Activated naive CD8-positive, alpha-beta T cell treated with anti-CD3 and anti-CD28 coated beads for 36 hours (primary cell): ENCODE measurements at places on chromosomes 3 and 15. TPM values are rescaled to one million over a fixed set of nuclear protein-coding genes. Genes with fewer than 3 reads are reported as not detected.

The APBA2 gene
- total RNA-seq, result 34.1 TPM

The SLC28A1 gene
- total RNA-seq, result not detected

The HCN4 gene
- total RNA-seq, result not detected

The GOLGA6A gene
- not detected for total RNA-seq

The HTR3C gene
- not detected for total RNA-seq

The NRG4 gene
- not detected for total RNA-seq

The CCR4 gene
- 8.8 TPM for total RNA-seq

The C3orf80 gene
- not detected for total RNA-seq

The C3orf70 gene
- total RNA-seq, result 0.06 TPM

The PEAK1 gene
- 33.2 TPM for total RNA-seq

The P2RY1 gene
- total RNA-seq, result 0.74 TPM

GRCh38 chr3:59811160-59811559 lies 761.3 kb upstream of the CFAP20DC start:
- DNase-seq, result no peak

- no peak for DNase-seq
Observed at GRCh38 chr3:48695393-48695753, 9.7 kb upstream of the NCKIPSD start.

DNA sequence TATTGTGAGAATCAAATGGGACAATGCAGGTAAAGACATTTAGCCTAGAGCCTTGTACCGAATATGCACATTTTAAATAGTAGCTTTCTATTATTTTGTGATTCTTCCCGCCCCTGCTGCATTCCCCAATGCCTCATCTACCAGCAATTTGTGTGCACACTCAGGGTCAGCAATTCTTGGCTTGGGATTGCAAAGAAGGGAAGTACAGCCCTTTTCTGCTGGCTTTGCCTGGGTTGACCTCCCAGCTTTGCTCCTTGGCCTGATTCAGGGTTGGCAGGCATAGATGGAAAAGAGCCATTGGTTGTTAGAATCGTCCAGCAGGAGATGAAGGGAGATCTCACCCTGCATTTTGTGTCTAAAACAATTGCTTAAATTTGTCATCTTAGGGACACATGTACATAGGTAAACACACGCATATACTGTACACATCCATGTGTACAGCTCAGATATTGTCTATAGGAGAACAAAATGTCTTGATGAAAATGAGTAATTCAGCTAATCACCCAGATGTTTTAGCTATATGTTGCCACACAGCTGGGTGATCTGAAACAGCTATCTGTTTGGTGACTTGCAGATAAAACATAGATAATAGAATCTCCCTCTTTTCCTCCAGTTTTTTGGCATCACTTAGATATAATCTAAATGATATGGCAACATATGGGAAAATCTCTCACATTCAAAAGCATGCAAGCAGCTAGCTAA lies 340.9 kb upstream of the TBL1XR1 start:
- no peak for DNase-seq

- DNase-seq, result no peak
Observed at GRCh38 chr15:63491979-63492378, 12.4 kb upstream of the USP3 start.

DNA sequence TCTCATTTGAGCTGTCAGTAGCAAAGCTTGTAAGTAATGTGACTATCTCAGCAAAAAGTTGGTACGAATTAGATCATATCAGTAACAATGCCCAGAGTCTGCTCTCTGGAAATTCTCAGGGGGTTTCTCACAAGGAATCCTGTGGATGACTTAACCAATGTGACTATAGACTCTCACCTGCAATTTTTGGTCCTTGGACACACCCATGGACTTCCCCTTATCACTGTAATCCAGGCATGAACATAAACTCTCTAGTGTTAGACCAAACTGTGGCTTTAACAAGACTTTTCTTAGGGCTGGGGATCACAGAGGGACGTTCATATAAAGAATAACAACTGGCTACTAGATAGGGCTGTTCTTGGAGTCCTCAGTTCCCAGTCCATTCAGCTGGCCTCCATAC lies 3.9 kb upstream of the ZNF80 start:
- no peak for DNase-seq

GRCh38 chr3:24850245-24850644 lies 355.6 kb upstream of the THRB start:
- DNase-seq, result no peak

DNA sequence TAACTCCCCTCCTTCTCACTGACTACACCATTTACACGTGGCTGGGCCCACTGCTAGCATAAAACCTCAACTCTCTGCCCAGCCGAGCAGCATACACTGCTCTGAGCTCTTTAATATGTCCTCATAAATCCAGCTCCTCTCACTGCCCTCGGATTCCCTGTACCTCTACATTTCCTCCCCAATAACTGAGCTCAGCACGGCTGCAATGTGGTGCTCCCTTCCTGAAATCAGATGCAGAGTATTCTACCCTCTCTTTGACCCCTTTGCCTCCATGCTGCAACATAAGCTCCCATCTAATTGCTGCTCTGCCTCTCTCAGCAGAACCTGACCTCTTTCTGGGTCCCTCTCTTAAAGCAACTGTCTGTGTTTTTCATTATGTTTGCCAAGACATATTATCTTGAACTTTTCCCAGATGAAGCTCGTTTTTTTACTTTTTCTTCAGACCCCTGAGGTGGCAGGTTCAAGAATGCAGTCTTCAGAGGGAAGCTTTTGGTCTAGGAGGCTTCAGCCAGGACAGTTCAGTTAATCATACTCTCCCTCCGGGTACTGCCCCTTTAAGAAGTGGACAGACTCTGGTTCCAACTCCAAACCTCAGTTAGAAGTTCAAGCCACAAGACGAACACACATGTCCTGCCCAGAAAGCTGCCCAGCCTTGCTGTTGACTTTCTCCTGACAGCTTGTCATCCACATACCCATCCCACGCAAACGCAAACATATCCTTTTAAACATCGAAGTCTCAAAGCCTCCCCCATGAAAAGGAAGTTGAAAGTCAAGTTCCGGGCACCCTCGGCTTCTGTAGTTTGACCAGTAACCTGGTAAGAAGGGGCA lies 81.1 kb upstream of the NEO1 start:
- DNase-seq, result no peak

DNA sequence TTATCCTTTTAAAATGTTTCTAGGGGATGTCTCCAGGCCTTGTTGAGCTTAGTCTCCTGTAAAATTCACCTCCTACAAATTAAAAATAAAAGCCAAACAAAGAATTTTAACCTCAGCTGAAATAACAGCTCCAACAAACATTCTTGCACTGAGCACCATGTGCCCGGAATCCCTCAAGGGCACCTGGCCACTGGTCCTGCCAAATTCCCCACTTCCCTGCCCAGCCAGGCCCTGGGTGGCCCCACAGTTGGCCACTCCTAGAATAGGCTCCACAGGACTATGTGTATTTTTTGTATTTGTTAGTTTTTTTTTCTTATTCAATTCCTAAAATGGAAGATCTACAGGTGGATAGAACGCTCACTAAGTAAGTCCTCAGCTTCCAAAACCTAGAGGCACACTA lies 33.1 kb upstream of the PLA2G4E start:
- no peak for DNase-seq

DNA sequence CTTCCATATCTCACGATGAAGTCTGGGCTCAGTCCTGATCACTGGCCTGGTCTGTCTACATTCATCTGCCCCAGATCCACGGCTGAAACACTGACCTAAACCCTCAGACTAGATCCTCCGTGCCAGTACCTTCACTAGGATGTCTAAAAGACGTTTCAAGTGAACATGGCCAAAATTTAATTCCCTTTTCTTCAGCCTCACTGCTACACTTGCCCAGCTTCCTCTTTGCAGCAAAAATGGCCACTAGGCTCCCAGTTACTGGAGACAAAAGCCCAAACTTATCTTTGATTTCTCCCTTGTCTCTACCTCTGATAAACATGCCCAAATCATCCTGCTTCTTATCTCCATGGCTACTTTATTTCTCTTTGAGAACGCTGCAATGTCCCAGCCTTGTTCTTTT lies 1.7 kb downstream of the RASSF1 start:
- no peak for DNase-seq

- DNase-seq, result no peak
Observed at GRCh38 chr3:126553284-126554084, 5.2 kb downstream of the C3orf22 start.

DNA sequence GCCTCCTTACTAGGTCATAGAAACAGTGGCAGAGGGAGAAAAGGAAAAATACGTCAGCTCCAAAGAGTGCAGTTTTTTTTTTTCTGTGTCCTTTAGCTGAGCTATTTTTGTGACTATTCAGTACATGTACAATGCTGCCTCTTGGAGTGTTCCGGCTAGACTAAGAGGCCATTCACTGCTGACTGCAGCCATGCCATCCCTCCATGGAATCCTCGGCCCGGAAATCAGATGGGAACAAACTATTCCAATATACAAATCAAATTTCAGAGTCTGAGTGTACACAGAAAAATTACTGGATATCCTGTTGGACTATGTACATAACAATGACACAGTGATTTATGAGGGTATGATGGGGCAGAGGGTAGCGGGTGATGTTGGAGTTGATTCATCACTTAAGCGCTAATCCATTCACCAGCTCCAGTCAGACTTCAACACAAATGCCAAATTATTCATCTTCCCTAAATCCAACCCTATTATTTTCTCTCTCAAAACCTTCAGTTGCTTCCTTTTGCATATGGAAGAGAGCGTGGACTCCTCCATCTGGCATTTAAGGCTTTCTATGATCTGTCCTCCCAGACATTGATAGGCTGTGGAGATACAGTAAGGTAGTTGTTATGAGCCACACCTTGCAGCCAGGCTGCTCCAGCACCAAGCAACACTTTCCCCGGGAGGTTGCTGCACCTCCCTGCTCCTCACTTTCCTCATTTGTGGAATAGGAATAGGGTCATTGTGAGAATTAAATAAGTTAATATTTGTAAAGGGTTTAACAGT lies 109.1 kb downstream of the LPP start:
- no peak for DNase-seq

DNA sequence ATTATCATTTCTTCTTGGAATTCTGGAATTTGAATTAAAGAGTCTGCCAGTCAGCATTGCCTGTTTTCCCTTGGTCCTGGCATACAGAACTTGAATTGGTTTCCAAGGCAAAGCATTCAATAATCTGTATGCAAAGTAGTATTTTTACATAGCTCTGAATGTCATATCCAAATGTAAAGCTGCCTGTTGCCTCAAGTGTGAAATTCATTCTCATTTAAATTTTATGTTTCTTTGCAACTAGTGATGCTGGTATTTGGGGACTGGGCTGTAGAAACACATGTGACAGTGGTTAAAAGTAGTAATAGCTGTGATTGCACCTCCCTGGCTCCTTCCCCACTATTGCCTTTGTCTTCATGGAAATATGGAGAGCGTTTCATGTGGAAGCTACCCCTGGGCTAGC lies 743.9 kb upstream of the GOLIM4 start:
- DNase-seq, result no peak

- no peak for DNase-seq
Observed at GRCh38 chr3:185528532-185528931, 23.9 kb downstream of the LIPH start.

GRCh38 chr15:77009646-77010311 lies 14.9 kb downstream of the PSTPIP1 start:
- DNase-seq, result no peak

DNA sequence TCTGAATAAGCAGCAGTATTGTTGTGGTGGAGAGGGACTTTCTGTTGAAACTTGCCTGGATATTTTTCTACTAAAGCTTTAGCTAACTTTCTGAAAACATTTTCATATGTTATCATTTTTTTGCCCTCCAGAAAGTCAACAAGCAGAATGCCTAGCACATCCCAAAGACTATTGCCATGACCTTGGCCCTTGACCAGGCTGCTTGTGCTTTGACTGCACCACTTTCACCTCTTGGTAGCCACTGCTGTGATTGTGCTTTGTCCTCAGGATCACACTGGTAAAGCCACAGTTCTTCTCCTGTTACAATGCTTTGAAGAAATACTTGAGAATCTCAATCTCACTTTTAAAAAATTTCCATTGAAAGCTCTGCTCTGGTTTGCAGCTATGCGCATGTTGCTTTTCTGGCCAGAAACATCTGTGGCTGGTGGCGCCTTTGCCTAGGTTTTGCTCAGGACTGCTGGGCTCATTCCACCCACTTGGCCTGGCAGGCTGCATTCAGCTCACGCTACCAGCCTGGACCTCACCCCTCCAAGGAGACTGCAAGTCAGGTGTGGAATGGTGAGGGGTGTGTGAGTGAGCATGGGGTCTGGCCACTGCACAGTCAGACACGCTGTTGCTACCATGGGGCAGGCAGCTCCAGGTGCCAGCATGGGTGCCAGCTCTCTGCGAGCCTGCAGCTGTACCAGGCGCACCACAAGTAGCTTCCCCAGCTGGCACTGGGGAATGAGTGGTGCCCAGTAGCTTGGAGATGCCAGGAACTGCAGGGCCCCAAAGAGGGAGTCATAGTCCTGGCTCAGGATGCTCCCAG lies 89.8 kb upstream of the TNFSF10 start:
- no peak for DNase-seq

DNA sequence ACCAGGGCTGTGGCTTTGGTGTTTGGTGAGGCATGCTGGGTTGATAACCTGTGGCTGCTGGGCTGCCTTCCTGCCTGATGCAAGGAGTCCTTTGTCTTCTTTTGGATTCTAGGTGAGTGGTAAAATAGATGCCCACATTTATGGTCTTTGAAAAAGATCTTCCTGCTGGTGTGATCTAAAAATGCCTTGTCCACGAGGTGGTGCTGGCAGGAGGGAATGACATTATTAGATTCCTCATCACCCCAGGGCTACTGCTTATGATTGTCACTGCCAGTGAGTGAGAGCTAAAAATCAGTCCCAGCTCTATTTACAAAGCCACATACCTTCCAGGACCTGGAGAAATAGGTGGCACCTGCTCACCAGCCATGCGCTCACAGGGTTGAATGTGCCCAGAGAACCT lies 355.5 kb upstream of the ROPN1 start:
- DNase-seq, result no peak

DNA sequence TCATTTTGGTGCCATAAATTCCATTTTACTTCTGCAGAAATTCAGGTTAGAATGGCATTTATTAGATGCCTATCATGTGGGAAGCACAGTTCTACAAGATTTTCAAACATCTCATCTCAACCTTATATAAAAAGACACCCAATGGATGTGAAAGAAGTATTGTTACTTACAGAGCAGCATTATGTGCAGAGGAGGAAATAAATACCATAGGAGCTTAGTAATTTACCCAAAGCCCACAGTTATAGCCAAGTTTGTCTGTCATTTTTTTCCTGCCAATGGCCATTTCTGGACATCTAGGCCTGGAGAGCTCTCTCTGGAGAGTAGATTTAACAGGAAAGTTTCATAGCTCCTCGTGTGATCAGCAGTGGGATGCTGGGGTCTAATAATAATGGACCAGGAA lies 659.4 kb upstream of the NAALADL2 start:
- no peak for DNase-seq

GRCh38 chr15:80160570-80161156 lies 7.9 kb downstream of the FAH start:
- peak; percentile 33 for DNase-seq

- DNase-seq, result no peak
Observed at GRCh38 chr3:25697553-25697952, 32.8 kb upstream of the TOP2B start.
